CD8-positive, alpha-beta memory T cell (primary cell): ENCODE measurements at places on chromosomes 2 and 18.

DNA sequence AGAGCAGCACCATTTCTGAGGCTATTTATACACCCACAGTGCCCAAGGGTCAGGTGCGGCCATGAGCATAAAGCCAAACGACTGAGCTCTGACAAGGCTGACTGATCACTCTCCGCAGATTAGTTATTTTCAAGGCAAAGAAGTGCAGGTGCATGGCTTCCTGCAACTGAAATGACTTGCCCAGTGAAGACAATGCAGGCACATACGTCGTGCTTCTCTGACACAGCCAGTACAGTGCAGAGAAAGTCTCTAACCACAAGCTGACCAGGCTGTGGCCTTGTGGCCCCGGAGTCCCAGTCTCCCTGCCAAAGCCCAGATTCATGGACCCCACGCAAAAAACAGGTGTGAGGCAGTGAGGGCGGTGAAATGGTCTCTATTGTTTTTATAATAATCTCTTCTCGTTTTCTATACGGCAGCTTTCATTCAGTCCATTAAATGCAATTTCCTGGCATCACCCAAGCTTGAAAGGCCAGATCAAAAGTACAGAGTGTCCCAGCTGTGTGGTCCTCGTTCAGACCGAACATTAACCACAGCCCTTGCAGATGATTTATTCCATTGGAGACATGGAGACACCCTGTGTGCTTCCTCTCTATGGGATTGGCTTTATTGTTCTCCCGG lies 447.0 kb upstream of the ID2 start:
- H3K4me3 ChIP-seq: no peak overlapping the region
- no peak for DNase-seq
- no peak overlapping the region for H3K27ac ChIP-seq
- no peaks in the 10 kb centered on the region for H3K36me3 ChIP-seq
- no peaks in the 10 kb centered on the region for H3K4me1 ChIP-seq

- H3K4me3 ChIP-seq: no peak overlapping the region
- H3K4me1 ChIP-seq: no peaks in the 10 kb centered on the region
- H3K27ac ChIP-seq: no peak overlapping the region
- no peaks in the 10 kb centered on the region for H3K27me3 ChIP-seq
- peaks cover 3% of the 10 kb centered on the region for H3K36me3 ChIP-seq
These were observed 27.3 kb downstream of the CYB5A start for GRCh38 chr18:74264303-74265020.

GRCh38 chr2:72130659-72131360 lies 16.9 kb downstream of the CYP26B1 start:
- no peaks in the 10 kb centered on the region for H3K36me3 ChIP-seq
- no peak overlapping the region for H3K4me3 ChIP-seq
- no peaks in the 10 kb centered on the region for H3K4me1 ChIP-seq
- H3K27me3 ChIP-seq: no peaks in the 10 kb centered on the region

DNA sequence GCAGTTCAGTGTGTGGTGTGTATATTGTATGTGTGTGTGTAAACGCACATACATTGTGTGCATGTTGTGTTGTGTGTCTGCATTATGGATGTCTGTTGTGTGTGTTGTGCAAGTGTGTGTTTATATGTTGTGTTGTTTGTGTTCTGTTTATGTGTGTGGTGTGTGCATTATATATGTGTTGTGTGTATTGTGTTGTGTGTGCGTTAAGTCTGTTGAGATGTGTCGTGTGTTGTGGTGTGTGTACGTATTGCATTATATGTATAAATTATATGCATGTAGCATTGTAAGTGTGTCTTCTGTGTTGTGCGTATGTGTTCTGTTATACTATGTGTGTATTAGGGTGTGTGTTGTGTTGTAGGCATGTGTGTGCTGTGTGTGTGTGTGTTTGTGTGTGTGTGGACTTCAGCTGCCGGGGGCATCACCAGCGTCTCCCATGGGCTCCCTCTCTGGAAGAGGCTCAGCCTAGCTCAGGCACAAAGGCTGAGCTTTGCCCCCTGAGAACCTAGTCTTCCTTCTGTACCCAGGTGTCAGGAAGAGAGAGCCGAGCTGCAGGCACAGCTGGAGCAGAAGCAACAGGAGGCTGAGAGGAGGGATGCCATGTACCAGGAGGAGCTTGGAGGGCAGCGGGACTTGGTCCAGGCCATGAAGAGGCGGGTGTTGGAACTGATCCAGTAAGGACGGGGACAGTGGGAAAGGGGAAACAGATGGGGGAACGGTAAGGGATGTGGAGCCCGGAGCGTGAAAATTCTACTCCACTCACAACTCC lies 13.7 kb downstream of the RUFY4 start:
- no peaks in the 10 kb centered on the region for H3K27me3 ChIP-seq
- H3K27ac ChIP-seq: no peak overlapping the region
- no peaks in the 10 kb centered on the region for H3K4me1 ChIP-seq
- no peaks in the 10 kb centered on the region for H3K36me3 ChIP-seq
- no peak for DNase-seq
- no peak overlapping the region for H3K4me3 ChIP-seq

GRCh38 chr2:170284205-170284604 lies 106.3 kb downstream of the MYO3B start:
- no peak for DNase-seq
- no peak overlapping the region for H3K27ac ChIP-seq
- H3K27me3 ChIP-seq: no peaks in the 10 kb centered on the region
- no peak overlapping the region for H3K4me3 ChIP-seq
- no peaks in the 10 kb centered on the region for H3K36me3 ChIP-seq
- H3K4me1 ChIP-seq: no peaks in the 10 kb centered on the region

- no peaks in the 10 kb centered on the region for H3K4me1 ChIP-seq
- no peaks in the 10 kb centered on the region for H3K27me3 ChIP-seq
- no peak overlapping the region for H3K4me3 ChIP-seq
- no peak overlapping the region for H3K27ac ChIP-seq
These were observed 681.3 kb upstream of the CDH2 start for GRCh38 chr18:28858248-28858647.

DNA sequence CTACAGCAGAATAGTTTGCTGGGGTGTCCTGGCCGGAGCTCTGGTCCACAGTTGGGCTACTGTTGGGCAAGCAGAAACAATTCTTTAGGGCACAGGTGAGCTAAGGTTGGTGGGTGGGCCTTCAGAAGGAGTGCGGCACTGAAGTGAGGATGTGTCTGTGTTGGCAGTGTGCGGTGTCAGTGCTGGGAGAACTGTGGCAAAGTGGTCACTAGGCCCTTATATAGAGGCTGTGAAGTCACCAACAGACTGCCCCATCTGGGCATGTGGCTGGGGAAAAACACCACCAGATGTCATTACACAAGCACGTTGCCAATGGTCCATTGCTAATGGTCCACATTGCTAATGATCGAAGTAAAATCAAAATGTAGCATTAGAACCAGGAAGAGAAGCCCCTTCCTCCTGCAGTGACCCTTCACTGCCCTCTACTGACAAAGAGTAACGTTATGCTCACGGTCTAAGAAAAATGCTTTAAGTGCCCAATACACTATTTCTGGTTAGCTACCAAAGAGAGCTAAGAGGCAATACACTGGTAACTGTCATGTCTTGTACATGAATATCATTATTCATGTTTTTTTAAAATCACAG lies 21.3 kb downstream of the SCN1A start:
- H3K4me3 ChIP-seq: no peak overlapping the region
- H3K4me1 ChIP-seq: no peaks in the 10 kb centered on the region
- H3K36me3 ChIP-seq: no peaks in the 10 kb centered on the region
- H3K27me3 ChIP-seq: no peaks in the 10 kb centered on the region

DNA sequence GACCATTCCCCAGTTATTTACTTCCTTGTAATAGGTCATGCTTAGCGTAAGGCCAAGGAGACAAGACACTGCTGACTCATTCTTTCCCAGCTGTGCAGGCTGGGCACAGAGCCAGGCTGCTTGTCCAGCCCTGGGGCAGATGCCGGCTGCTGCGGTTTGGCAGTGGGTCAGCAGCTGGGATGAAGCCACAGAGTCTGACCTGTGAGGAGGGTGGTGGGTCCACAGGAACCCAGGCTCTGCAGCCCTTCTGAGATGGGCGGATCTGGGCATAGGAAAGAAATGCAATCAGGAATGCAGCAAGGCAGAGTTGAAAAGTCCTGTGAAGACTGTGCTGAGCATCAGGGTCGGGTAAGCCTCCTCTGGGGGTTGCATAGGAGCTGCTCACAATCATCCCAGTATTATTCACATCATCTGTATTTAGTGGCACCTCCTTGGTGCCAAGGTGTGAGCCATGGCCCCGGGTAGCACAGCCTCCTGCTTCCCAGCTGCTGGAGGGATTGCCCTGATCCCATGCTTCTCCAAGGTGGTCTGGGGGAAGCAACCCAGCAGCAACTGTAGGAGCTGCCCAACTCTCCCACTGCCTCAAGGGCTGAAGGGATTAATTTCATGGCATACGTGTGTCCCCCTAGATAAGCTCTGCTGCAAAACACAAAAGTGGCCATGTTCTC lies 139.0 kb downstream of the DDX1 start:
- no peaks in the 10 kb centered on the region for H3K27me3 ChIP-seq
- no peaks in the 10 kb centered on the region for H3K36me3 ChIP-seq
- no peak overlapping the region for H3K4me3 ChIP-seq
- H3K27ac ChIP-seq: no peak overlapping the region
- no peaks in the 10 kb centered on the region for H3K4me1 ChIP-seq

DNA sequence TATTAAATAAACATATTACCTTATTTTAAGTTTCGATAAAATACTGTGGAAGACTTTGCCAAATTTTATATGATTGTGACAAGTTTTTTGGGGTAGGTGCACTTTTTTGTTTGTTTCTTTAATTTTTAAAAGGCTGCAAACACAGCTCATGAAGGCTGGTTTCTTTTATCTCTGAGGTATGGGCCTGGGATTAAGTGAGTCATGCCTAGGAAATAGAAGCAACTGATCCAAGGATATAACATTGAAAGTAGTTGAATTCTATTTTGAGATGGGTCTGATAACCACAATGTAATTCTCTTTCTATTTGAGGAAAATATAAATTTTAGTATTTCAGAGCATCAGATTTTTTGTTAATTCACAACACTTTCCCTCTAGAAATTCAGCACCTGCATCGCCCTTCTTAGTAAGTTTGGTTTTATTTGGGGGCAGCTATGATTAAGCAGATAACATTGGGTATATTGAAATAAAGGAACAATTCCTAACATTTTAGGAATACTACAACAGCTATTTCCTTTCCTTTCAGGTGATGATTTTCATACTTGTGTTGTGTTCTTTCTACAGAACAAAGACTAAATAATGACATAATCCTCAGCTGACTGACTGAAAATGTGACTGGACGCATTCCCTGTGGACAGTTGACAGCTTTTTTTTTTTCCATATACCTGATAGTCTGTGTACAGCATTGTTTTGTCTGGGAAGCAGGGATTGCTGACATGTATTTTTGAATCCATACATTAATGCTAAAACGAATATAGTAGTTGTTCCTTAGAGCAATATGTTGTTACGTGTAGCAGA lies 16.8 kb downstream of the RBM45 start:
- no peaks in the 10 kb centered on the region for H3K27me3 ChIP-seq
- H3K4me1 ChIP-seq: no peaks in the 10 kb centered on the region
- no peak overlapping the region for H3K27ac ChIP-seq
- no peak overlapping the region for H3K4me3 ChIP-seq
- no peak for DNase-seq

DNA sequence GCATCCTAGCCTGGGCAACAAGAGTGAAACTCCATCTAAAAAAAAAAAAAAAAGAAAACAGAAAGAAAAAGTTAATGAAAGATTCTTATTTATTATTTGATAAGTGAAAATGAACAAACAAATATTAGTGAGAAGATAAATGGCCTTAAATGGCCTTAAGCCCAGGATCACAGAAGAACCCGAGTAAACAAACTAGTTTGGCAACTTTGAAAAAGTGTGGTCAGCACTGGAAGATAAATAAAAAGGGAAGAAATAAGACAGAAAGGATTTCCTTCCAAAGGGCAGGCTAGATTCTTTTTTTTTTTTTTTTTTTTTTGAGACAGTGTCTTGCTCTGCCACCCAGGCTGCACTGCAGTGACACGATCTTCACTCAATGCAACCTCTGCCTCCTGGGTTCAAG lies 692.4 kb downstream of the CPS1 start:
- H3K4me3 ChIP-seq: no peak overlapping the region
- no peaks in the 10 kb centered on the region for H3K27me3 ChIP-seq
- H3K4me1 ChIP-seq: no peaks in the 10 kb centered on the region

GRCh38 chr2:236178890-236179235 lies 10.7 kb upstream of the GBX2 start:
- H3K27me3 ChIP-seq: peaks cover 16% of the 10 kb centered on the region
- H3K36me3 ChIP-seq: no peaks in the 10 kb centered on the region
- no peak for DNase-seq
- no peak overlapping the region for H3K4me3 ChIP-seq

DNA sequence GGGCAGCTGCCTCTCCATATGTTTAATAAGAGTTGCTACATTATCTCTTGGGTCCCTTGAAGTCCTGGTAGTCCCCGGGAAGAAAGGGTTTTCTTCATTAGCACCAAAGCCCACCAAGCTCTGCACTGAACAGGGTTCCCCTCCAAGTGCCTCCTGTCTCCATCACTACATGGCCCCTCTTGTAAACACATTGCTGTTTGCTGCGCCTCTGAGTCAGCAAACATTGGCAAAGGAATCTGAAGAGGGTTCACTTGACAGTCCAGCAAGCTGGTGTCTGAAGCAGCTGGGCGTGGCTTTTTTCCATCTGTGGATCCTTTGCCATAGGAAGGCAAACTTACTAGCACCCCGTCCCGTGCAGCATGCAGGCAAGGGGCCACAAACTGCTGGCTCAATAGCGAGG lies 82.8 kb downstream of the TEX51 start:
- no peak for DNase-seq
- no peak overlapping the region for H3K27ac ChIP-seq
- no peaks in the 10 kb centered on the region for H3K4me1 ChIP-seq
- no peaks in the 10 kb centered on the region for H3K27me3 ChIP-seq

DNA sequence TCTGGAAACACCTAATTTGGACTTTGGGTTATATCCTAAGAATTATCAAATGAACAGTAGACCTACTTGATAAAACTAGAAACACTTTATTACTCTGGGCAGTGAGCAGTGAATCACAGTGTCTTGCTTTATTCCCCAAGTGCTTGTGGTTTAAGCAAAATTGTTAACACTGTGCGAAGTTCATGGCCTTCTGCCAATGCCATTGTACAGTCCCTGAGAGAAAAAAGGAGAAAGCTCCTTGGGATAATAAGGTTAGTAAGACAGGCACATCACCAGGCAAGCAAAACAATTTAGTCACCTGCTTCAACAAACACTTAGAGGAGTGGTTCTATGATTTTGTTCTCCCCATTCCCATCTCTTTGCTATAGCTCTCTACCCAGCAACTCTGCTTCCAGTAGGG lies 39.8 kb downstream of the ADCYAP1 start:
- H3K27ac ChIP-seq: no peak overlapping the region
- H3K36me3 ChIP-seq: no peaks in the 10 kb centered on the region
- DNase-seq: no peak
- no peak overlapping the region for H3K4me3 ChIP-seq

- no peaks in the 10 kb centered on the region for H3K4me1 ChIP-seq
- H3K4me3 ChIP-seq: no peak overlapping the region
- H3K27me3 ChIP-seq: no peaks in the 10 kb centered on the region
- H3K27ac ChIP-seq: no peak overlapping the region
- H3K36me3 ChIP-seq: peaks cover 20% of the 10 kb centered on the region
These were observed 14.6 kb downstream of the STRADB start for GRCh38 chr2:201466050-201466675.

DNA sequence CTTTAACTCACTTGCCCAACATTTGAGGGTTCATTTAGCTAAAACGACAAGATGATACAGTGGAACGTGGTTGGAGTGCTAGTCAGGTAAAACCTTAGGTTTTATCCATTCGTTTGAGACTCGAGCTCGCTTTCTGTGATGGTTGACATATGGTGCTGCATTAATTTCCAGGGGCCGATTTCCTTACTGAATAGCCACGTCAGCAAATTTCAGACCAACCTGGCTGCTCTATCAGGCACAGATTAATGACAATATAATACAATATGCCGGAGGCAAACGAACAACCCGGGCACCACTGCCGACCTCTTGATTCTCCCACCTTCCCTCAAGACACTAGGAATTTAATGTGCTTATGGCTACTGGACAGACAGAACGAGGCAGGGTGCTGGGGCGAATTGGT lies 42.0 kb downstream of the NABP1 start:
- no peaks in the 10 kb centered on the region for H3K27me3 ChIP-seq
- no peak overlapping the region for H3K27ac ChIP-seq
- no peak overlapping the region for H3K4me3 ChIP-seq
- no peaks in the 10 kb centered on the region for H3K36me3 ChIP-seq
- H3K4me1 ChIP-seq: no peaks in the 10 kb centered on the region
